Stimulated activated CD4-positive, alpha-beta T cell treated with anti-CD3 and anti-CD28 coated beads, Interleukin-15, amount 100 ng/mL, for 1 hour (primary cell): ENCODE measurements at places on chromosomes 3 and 15.

DNA sequence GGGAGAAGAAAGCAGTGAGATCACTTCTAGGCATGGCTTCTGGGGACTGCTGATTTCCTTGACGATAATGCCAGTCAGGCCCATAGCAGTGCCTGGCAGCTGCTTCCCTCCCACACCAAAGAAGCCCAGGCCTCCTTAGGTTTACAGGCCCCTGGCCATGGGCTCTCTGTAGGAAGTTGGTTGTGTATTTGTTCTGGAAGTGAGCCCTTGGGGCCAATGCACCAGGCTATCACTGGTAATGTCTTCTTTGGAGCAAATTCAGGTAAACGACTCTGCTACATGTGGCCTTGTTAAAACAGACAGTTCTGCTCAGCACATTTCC, 89.3 kb downstream of the CCNL1 start:
- DNase-seq: no peak

GRCh38 chr3:58414538-58415197, 19.0 kb downstream of the PDHB start:
- DNase-seq: no peak

GRCh38 chr3:139302084-139302800, 41.6 kb upstream of the MRPS22 start:
- DNase-seq: no peak

DNA sequence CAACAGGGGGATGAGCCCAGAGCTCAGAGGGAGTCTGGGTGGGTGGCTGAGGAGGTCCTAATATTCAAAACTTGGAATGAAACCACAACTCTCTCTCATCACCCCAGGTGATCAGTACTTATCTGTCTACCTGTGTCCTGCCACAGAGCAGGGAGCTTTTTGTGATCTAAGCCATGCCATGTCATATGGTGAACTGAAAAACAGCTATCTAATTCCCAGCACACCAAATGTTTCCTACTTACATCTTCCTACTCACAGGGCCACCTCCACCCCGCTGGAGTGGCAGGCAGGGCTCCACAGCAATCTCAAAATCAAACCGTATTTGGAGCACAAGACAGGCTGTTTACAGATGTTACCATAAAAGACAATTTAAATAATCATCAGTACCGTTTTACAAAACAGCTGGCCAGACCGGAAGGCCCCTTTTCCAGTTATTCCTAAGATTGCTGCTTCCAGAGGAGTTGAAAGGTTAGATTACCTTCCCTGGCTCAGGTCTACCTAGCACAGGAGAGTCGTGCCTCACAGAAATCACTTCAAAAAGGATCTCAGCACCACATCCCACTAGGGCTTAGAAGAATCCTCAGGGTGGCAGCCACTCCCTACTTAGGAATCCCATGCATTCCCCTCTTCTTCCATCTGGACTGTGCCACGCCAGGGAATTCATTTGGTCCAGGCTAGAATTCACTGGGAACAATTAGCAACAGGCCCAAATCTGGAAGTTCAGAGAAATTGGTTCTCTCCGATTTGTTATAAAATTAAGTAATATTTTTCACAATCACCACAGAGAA, 226.6 kb upstream of the IL12A start:
- DNase-seq: no peak

GRCh38 chr3:190690246-190690645, 172.2 kb downstream of the GMNC start:
- no peak for DNase-seq

DNA sequence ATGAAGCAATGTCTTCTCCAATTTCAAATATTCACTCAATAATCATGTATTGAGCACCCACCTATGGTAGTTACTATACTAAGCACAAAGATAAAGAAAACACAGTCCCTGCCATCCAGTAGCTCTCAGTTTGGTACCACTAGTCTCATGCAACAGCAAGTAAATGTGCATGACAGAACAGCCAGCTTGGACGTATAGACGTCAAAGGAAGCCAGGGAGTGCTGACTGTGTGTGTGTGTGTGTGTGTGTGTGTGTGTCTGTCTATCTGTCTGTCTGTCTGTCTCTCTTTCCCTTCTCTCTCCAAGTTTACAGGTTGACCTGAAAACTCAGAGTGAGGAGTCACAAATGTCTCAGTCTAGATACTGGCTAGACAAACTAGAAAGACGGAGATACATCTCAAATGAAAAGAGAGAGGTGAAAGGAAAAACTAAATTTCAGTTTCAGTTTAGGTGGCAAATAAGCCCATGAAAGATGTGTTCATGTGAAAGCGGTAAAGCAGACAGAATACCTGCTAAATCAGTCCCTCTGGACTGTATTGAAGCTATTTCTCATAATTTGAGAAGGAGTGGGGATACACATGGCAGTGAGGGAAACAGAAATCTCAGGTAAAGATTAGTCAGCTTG, 141.1 kb upstream of the PTPRG start:
- DNase-seq: no peak

GRCh38 chr3:160052385-160053047, 63.9 kb downstream of the IL12A start:
- DNase-seq: no peak

DNA sequence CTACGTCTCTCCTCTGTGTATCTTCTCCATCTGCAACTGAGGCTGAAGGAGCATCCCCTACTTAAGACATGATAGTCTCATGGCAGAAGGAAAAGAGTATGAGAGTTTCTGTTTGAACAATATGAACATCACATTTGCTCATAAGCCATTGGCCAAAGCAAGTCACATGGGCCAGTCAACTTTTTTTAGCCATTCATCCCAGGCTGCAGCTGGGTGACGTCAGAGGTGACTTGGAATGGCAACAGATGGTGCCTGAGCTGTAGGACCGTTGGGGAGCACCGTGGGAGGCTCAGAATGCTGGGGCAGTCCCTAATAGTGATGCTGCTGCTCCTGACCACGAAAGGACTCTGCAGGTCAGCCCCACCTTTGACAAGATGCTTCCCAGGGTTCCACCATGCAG, 58.7 kb downstream of the CRTC3 start:
- DNase-seq: no peak

DNA sequence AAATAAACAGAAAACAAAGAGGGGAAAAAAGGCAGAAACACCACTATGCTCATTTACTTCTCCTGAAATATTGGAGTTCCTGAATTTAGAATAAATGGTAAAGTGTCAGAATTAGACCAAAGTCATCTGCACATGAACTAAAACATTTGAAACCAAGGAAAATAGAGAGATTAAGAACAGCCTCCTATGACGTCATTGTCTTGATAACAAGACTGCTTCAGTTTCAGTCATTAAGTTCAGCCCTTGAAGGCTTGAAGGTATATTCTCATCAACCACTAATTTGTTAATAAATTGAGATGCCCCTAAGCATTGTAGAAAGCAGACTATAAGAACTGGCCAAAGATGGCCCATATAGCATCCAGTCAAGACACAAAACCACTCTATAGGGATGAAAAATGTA, 2.5 kb downstream of the SUMF1 start:
- no peak for DNase-seq

- no peak for DNase-seq
These were observed 162.4 kb upstream of the GALNT15 start for GRCh38 chr3:16012086-16012485.

DNA sequence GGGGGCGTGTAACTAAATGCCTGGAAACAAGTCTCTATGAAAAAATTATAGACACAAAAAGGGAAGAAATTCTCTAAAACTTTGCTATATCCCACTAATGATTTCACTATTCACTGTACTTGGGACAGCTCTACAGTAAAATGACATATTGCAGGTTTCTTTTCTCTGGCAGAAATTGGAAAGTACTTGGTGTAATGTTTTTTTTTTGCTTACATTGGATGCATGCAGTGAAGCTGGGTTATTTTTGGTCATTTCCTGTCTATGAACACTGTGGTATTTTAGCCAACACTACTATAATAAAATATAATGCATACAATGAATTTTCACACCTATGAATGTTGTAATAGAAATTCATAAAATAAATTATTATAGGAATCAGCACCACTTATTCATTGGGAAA, 109.7 kb downstream of the LRRC49 start:
- no peak for DNase-seq

- DNase-seq: peak; percentile 7
These were observed 727 bp downstream of the NSMCE3 start for GRCh38 chr15:29268706-29269484.

DNA sequence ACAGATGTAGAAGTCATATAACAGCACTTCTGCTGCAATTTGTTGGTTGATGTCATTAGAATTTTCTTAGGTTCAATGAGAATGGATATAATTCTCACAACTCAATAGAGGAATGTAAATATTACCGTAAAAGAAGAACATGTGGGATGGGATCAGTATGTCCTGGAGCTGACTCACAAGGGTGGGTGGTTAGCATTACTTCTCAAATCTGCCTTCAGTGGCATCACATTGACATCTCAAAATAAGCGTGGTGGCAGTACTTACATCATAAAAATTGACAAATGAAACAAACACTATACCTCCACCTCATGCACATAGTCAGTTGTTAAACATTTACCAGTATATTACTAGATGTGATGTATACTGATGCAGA, 1068.0 kb upstream of the CADM2 start:
- DNase-seq: no peak

GRCh38 chr3:196555295-196555694, 13.1 kb downstream of the WDR53 start:
- no peak for DNase-seq

- no peak for DNase-seq
These were observed 41.4 kb downstream of the CRTC3 start for GRCh38 chr15:90571063-90571541.

DNA sequence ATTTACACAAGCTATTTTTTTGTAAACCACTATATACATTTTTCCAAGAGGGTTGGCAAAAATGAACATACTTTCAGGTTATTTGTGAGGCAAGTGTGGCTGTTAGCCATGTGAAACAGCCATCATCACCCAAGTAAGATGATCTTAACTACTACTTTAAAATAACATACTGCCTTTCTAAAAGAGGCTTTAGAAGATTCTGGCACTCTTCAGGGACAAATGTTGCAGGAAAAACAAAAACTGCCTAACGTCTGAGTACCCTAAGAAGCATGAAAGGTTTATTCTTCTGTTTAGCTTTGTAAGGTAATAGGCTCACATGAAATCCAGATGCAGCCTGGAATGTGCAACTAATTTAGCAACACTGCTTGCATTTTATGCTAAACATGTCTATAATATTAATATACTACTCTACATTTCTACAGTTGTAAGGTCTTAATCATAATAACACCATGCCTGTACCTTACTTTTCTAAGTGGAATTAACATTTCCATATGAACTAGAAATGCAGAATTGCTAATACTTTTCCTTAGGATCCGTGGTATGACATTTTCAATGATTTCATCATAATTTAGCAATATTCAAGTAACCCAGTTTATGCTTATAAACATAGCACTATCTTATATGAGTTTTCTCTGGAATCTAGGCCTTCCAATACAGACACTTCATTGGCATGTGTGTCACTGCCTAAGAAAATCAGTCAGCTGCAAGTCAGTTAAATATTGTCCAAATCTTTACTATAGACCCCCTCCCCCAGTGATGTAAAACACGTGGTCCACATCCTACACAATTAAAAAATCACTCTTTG, 4.5 kb upstream of the LSAMP start:
- no peak for DNase-seq

DNA sequence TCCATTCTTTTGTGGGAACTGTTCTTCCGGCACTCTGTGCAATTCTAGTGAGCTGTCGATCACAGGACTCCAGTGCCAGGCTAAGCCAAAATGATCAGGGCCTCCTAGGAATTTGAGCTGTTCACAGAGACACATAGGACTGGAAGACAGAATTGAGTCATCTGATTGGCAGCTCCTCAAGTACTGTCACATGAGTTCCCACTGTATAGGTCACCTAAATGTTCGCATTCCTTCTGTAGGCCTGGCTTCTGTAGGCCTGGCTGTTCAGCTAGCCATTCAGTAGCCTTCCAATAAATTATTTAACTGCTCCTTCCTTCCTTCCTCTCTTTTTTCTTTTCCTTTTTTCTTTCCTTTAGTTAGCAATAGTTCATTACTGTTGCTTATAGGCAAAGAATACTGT, 4.3 kb downstream of the PROS1 start:
- no peak for DNase-seq

DNA sequence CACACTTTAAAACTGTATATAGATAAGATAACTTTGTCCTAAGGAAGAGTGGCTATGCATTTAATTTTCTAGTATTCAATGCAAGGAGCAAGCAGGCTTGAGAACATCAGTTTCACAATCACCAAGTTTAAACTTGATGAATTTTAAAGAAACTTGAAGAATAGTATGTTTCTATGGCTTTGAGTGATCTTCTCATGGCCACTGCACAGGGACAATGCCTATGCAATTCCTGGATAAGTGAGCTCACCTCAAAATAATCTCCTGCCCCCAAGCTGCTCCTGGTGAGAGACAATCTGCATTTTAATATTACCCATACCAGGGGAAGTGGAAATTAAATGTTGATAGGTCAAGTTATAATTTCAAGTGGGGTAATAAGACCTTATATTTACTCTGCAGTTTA, 376.6 kb upstream of the CBLB start:
- DNase-seq: no peak

DNA sequence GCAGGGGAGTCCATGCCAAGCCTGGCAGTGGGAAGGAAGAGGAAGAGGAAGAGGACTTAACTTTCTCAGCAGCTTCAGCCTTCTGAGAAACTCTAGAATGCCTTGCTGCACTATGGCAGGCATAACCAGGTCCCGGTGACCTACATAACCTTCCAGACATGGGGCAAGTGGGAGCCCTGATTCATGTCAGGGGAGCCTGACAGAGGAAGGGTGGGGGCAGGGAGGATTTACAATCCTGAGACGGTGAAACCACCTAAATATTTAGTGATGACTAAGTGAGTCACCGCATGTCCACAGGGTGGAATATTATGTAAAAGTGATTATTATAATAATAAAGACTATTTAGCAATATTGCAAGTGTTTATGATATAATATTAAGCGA, 46.7 kb downstream of the AMOTL2 start:
- no peak for DNase-seq

DNA sequence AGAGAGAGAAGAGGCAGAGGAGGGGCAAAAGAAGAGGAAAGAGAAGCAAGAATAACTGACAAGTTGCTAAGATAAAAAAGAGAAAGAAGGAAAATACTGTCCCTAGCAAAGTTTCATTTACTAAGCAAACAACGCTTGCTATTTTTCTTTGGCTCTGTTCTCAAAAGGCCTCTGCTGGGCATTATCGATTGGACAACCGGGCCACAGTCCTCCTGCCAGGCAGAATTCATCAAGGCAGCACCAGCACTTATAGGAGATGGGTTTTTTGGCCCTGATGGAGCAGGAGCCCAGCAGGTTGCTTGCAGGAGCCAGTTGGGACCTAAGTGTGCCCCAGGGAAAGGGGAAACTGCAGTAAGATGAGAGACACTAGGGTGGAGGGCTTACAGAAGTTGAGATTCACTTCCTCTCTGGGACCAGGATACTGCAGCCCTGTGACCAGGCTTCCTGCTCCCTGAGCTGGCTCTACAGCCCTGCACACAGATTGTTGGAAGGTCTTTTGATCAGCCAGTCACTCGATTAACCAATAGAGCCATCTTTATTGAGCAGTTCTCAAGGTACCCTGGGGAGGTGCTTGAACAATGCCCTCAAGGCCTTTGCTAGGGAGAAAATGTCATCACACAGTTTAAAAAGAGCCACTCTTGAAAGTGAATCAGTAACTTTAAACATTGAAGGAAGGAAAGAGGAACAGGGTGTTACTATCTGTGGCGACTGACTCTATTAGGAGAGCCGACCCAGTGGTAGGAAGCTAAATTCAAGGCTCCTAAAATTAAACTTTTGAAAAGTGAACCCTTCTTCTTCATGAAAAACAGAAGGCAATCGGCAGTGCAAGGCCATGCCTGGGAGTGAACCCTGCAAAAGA, 28.8 kb upstream of the GLCE start:
- DNase-seq: no peak

GRCh38 chr3:160671231-160671630, 5.7 kb upstream of the ARL14 start:
- DNase-seq: no peak

GRCh38 chr3:183275418-183275817, 22.4 kb downstream of the B3GNT5 start:
- DNase-seq: no peak
